ENCODE measurements at places on chromosomes 3 and 15.

DNA sequence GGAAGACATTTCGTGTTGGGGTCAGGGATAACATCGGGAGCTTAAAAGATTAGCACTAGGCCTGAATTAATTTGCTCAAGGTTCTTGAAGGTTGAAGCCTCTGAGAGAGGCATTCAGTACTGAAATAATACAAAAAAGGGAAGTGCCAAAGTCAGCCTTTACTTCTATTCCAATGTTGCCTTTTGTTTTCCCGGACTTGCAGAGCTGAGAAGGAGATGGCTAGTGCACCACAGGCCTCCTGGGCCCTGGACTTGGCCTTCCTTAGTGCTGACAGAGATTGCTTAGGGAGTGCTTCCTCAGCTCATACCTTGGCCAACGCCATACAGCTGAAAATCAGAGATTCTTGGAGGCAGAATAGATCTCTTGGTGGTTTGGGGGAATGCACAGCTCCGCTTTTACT is 333.6 kb upstream of the TBL1XR1 start:
- no peak for DNase-seq

- no peak for DNase-seq
These were observed 12.9 kb downstream of the DZIP3 start for GRCh38 chr3:108602249-108602934.

GRCh38 chr15:50134524-50135024 is 15.5 kb upstream of the ATP8B4 start:
- no peak for DNase-seq

GRCh38 chr3:186457236-186457635 is 86.9 kb downstream of the CRYGS start:
- DNase-seq = no peak

DNA sequence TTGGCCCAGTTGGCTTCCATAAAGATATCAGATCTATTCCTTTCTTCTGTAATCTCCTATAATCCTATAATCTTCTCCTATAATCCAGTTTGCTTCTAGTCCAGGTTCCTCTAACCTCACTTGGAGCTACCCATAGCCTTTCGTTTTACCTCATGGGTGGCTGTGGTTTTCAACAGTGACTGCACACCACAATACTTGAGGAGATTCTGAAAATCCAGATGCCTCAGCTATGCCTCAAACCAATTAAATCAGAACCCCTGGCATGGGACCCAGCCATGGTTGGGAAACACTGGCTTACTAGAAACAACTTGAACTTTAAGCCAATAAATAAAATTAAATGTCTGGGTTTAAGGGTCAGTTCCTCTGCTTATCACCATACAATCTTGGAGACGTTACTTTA is 86.1 kb upstream of the NTRK3 start:
- DNase-seq = no peak

DNA sequence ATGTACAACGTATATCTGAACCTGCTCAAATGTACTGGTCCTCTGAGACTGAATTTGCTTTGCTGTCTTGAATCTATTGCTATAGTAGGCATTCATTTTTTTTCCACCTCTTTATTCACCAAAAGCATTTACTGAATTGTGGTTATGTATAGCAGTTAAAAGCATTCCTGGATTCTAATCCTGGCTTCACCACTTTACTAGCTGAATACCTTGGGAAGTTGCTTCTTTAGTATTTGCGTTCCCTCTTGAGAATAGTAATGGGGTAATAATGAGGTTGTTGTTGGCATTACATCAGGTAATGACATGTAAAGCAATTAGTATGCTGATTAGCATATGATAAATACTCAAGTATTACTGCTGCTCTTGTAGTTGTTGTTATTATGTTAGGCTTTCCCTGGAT is 29.1 kb downstream of the MEF2A start:
- DNase-seq = no peak

DNA sequence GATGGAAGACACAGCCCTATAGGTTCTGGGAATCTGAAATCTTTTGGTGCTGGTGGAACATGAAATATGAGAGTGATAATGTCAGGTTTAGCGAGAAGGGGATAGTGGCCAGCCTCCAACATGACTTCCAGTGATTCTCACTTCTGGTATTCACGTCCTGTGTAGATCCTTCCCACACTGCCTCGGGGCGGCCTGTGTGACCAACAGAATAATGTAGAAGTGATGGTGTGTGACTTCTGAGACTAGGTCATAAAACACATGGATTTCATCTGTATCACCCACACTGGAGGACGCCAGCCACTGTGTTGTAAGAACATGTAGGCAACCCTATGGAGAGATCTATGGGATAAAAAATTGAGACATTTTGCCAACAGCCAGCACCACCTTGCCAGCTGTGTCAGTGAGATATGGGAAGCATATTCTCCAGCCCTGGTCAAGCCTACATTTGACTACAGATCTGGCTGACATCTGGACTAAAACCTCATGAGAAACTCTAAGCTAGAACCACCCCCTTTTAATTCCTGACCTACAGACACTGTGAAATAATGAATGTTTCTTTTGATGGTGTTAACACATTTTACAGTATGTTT is 25.5 kb upstream of the NUDT16 start:
- DNase-seq = no peak

DNA sequence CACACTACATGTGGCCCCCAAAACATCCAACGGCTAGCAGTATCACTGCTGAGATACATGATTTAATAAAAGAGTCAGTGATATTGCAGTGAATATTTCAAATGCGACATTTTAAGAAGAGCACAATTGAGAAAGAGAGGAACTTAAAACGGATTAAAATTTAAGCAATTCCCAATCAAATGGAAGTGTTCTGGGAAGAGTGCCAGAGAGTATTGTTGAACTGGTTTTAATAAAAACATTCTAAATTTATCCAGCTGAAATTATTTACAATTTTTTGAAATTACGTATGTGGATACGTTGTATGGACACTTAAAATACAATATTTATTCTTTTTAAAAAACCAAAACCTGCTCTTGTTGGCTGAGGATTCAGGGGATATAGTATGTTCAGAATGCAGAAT is 117.7 kb downstream of the C3orf38 start:
- no peak for DNase-seq

- no peak for DNase-seq
These were observed 29.7 kb upstream of the USP50 start for GRCh38 chr15:50576166-50576565.

DNA sequence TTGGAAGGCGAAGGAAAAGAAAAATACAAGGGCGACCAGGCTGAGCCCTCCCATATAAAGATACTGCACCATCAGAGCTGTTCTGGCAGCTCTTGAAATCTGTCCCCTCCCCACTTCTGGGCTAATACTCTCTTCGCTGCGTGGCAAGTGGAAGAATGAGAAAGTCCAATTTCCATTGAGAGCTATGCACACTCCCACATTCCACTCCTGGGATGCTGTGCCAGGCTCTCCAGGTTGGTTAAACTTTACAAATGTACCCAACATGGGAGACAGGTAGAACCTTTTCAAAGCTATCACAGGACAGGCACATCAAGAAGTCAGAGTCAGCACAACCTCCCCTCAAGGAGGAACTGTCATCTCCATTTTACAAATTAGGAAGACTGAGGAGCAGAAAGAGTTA is 465.0 kb downstream of the SHQ1 start:
- no peak for DNase-seq

DNA sequence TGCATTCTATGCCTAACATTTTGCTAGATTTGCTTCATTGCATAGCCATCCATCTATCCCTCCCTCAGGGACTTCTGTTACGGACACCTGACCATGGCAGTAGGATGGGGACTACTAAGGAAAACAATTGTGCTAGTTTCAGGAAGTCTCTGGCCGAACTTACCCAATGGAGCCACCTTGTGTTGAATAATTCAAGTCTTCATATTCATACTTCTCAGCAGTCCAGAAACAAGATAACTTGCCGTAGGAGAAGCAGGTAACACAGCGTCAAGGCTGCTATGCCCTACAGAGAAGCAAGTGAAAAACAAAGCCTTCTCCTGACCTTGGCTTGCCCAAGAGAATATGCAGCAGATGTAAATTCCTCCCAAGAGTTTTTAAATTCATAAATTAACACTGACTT is 685.3 kb downstream of the GRM7 start:
- no peak for DNase-seq

- no peak for DNase-seq
These were observed 39.5 kb upstream of the FMN1 start for GRCh38 chr15:33234020-33234461.

Measured in T follicular helper cell (primary cell).